ENCODE measurements at places on chromosomes 13 and 19. TPM values are rescaled to one million over a fixed set of nuclear protein-coding genes. Genes with fewer than 3 reads are reported as not detected.

- DNase-seq: no peak
Measured at GRCh38 chr19:1606138-1606651, 933 bp upstream of the UQCR11 start.

GRCh38 chr13:33932769-33933406 is 114.9 kb downstream of the RFC3 start:
- no peak for DNase-seq

GRCh38 chr13:113730258-113730691 is 28.8 kb upstream of the TMEM255B start:
- DNase-seq: no peak

DNA sequence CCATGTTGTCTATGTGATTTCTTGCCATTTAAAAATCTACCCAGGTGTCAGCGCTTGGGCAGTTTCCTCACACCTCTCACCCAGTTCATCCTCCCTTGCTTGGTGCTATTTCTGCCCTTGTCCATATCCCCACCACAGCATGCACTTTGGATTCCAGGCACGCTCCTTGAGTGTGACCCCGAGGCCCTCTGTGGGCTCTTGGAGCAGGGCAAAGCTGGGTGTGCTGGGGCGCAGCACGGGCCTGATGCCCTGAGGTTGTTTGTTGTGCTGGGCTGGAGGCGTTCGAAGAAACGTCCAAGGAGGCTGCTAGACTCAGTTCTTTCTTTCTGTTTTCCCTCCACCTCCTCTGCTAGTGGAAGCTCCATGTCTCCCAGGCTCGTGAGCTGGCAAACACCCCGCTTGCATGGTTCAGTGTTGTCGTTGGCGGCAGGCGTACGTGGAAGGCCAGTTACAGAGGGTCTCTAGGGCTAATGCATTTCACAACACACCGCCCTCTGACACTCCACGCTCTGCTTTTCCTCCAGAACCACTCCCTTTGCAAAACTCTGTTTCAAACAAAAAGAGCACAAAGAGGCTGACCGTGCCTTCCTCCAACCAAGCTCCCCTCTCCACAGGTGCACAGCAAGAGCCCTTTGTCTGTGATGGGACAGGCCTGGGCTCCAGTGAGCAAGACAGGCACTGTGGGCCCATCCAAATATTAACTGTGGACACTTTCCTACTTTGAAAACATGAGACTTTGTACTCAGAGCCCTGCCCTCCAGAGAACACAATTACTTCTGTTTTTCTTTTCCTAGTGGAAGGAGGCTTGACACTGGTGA is 117.7 kb upstream of the GJB6 start:
- DNase-seq: no peak

GRCh38 chr19:37007587-37008220 is 70.5 kb upstream of the ZNF420 start:
- DNase-seq: peak; percentile 49

Gene CASP14
- polyA plus RNA-seq: not detected

GRCh38 chr19:34145741-34146202 is 26.5 kb upstream of the LSM14A start:
- no peak for DNase-seq

Gene CLIP3
- polyA plus RNA-seq: 58.5 TPM

- DNase-seq: no peak
Measured at GRCh38 chr19:16876904-16877361, 11.9 kb upstream of the F2RL3 start.

Gene TMEM238
- polyA plus RNA-seq: 0.40 TPM

Gene RDH8
- not detected for polyA plus RNA-seq

- DNase-seq: no peak
Measured at GRCh38 chr13:79011179-79011578, 352.2 kb upstream of the OBI1 start.
